ENCODE measurements at places on chromosomes 11 and 22. TPM values are rescaled to one million over a fixed set of nuclear protein-coding genes. Genes with fewer than 3 reads are reported as not detected.

DNA sequence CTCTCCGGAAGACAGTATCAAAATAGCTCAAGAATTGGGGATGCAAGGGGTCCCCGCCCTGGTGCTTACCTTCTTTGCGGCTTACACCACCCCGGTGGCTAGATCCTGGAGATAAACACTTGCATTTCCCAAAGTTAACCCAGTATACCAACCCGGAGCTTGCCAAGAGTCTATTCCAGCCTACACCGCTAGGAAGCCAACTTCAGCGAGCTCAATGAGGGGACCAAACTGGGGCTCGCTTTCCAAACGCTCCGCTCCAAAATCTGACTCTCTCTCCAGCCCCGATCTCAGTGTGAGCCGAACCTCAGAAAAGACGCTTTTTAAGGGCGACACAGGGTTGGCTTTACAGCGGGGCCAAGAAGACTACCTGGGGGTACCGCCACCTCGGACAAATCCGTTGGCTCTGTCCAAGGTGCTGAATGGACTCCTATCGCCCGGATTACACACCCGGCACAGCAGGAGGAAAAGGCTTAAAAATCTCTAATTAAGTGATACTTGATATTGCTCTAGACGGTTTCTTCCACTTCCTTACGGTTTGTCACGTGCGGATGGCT, 20.1 kb upstream of the BDNF start:
- peak; percentile 58 for DNase-seq

DNA sequence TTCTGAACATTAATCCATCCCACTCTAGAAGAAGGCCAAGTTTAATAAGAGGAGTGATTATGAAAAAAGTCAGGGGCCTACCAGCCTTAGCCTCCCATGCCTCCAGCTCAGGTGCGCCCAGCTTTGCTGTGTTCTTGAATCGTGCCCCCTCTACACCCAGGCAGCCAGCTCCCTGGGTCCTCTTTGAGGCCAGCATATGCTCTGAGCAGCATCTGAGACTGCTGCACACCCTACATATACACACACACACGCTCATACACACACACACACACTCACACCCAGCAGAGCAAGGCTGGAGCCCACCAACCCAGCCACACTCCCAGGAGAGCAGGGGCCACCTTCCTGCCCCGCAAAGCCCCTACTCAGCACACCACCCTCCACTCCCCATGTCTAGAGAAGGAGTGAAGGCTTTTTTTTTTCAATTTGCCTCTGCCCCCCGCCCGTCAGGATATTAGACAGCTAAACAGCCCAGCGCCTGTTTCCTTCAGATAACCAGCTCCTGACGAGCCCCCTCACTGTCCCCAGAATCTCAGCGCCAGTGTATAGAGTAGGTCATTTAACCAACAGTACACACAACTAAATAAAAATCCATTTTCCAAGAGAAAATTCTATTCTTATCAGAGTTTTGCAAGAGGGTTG, 121.6 kb downstream of the BUD13 start:
- no peak for DNase-seq

GRCh38 chr22:45201678-45202332, 38.1 kb downstream of the NUP50 start:
- no peak for DNase-seq

GRCh38 chr11:131378931-131379330, 8.5 kb downstream of the NTM start:
- DNase-seq: no peak

- peak; percentile 38 for DNase-seq
Measured at GRCh38 chr22:40679249-40679963, at the start of gene MCHR1. TSS of gene MCHR1 (plus strand) at chr22:40679484. CDS start at chr22:40679653, 169 bp downstream.

GRCh38 chr11:57476047-57476756, 15.9 kb downstream of the RTN4RL2 start:
- DNase-seq: no peak

GRCh38 chr11:845872-846495, 3.3 kb downstream of the TSPAN4 start:
- DNase-seq: no peak

DNA sequence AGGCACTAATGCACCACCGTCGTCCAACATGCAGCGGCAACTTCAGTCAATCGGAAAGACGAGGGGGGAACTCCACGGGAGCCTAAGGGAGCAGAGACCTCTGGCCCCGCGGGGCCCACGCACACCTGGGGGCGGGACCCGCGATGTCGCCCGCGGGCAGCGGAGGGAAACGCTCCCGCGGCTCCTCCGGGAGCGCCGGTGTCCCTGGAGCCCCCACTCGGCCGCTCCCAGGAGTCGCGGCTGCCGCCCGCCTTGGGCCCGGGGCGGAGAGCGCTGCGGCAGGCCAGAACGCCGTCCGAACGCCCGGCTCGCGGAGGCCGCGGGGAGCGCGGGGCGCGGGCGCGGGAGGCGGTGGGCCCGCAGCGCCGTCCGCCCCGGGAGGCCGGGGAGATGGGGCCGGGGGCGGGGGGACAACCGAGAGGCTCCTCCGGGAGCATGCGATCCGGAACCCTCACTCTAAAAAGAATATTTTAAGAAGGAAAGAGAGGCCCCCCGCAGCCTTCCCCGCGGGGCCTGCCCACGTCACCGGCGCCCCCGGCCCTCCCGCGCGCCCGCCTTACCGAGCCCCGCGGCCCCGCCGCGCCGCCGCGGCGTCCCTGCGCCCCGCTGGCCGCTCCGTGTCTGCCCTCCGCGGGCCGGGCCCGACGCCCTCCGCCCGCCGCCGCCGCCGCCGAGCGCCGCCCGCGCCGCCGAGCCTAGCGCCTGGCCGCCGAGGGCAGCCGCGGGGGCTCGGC, 86.6 kb upstream of the ARHGAP32 start:
- no peak for DNase-seq

DNA sequence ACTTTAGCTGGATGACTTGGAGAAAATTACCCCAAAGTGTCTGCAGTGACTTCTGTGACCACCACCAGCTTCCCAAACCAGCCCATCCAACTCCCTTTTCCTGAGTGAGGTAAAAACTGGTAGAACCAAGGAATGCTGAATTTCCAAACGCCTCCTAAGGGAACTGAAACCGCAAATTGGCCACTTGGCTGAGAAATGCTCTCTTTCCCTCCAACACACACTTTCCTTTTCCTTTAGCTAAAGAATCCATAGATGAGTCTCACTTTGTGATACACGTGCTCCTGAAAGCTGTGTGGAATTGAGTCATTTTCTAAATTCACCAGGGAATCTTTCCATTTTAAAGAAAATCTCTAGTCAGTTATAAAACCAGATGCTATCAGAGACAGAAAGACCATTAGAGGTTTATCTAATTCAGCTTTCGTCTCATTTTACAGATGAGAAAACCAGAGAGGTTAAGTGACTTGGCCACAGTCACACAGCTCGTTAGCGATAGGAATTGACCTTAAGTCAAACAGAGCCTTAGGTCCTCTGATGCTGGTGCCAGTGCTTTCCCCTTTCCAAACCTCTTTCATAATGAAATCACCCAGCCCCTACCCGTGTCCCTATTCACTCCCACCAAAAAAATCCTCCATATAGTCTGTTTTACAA, 137.2 kb downstream of the COMMD9 start:
- DNase-seq: no peak

DNA sequence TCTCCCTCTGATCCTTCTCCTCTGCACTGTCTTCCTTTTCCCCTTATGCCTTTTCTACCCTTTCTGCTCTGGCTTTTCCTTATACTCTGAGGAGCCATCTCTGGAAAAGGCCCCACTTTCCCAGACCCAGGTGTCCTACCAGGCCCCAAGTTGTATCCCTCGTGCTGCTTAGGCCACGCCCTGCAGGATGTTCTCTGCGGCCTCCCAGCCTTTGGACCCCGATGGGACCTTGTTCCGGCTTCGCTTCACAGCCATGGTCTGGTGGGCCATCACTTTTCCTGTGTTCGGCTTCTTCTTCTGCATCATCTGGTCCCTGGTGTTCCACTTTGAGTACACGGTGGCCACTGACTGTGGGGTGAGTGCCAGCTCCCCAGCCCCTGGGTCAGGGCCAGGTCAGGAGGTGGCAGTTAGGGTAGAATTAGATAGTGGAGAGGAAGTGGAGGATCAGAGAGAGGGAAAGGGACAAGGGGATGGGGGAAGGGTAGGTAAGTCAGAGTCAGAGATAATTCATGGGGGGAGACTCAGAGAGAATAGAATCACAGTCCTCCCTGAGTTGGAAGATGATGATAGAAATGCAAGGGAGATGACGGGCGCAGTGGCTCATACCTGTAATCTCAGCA, 8.9 kb downstream of the PGAP2 start:
- no peak for DNase-seq

DNA sequence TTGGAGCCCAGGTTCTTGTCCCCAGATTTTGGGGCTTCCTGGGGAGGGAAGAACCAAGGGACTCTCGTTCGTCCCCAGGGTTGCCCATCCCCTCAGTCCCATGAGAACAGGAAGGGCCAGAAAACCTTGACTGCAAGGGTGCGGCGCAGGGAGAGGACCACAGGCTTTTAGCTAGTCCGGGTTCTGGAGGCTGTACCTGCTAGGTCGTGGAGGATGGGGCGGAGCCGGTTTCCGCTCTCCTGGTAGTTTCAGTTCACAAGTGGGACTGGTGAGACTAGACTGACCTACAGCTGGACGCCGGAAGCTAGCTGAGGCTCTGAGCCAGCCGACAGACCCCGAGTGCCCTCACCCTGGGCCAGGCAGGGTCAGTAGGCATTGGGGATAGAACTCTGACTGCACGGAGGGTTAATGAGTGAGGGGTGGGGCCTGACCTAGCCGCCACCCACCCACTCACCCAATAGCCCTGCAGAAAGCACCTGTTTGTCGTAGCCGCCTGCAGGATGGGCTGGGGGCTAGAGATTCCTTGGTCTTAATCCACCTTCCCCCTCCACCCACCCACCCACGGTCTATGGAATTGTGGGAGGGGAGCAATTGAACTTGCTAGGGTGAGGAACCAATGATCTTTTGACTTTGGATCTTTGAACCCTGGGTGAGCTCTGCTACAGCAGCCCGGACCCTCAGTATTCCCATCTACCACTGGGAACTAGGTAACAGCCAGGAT, 1.5 kb downstream of the MAFF start:
- no peak for DNase-seq

GRCh38 chr11:117456027-117456720, 128.5 kb downstream of the CEP164 start:
- no peak for DNase-seq

DNA sequence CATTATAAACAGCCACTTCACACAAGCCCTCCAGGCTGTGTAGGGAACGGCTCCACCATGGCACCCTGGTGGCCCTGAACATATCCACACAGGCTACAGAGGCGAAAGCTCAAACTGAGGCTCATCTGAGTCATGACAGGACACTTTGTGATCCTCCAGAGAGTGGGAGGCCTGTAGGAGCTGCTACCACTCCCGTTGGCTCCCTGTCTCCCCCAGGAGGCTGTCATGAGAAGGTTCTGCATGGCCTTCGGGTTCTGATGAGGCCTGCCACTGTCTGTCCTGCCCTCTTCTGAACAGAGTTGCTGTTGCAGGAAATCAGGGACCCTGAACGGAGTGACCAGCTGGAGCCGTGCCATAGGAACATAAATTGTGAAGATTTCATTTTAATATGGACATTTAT, 23.8 kb upstream of the ALDH3B2 start:
- DNase-seq: no peak

RDX gene
- total RNA-seq: 72.6 TPM

KIAA1671 gene
- 9.5 TPM for total RNA-seq

DNAJC24 gene
- 40.8 TPM for total RNA-seq

CALCA gene
- total RNA-seq: 3.1 TPM

OR10AG1 gene
- total RNA-seq: not detected

CCDC73 gene
- 0.36 TPM for total RNA-seq

All from cerebellum (tissue), 4 donors.